ENCODE measurements at places on chromosomes 11 and 22.

- no peak for DNase-seq
Measured at GRCh38 chr11:64916040-64916774, 802 bp downstream of the ATG2A start.

- no peak for DNase-seq
Measured at GRCh38 chr11:88293931-88294330, 43.6 kb downstream of the CTSC start.

DNA sequence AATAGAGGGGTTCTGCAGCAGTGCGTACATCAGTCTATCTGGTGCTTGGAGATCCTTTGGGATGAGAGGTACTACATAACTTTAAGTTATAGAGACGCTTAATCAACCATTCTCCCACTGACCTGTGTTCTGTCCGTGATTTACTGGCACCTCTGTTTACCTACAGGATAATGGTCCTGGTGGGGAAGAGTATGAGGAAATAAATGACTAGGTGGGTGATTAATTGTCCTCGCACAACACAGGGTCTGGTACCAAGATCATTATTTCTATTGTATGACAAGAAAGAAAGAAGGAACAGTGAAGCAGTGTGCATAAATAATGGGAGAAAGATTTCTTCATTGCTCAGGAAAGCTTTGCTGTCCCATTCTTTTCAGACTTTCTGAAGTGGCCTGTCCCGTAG, 32.8 kb upstream of the FJX1 start:
- DNase-seq = no peak

DNA sequence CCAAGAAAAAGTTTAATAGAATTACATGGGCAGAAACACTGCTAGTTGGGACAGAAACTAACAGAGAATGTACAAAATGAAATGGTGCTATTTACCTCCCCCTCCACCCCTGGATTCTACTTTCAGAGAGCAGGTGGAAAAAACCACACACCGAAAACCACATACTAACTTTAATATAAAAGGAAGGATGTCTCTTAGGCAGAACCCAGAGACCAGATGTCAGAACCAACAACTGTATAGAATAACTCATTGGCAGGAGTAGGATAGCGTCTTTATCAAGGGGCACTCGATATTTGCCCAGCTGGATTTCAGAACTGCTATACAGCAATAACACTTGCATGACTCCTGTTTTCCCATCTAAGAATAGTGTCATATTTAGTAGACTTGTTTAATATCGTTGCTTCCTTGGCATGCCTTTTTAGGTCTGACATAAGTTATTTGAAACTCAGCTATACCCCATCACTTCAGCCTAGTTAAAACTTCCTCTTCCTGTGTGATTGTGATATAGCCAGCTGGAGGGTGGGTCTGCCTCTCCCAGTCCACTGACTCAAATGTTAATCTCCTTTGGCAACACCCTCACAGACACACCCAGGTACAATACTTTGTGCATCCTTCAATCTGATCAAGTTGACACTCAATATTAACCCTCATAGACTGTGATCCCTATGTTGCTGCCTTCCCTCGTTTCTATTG, 1.2 kb downstream of the SLC22A25 start:
- DNase-seq = no peak

- no peak for DNase-seq
Measured at GRCh38 chr11:59226396-59226795, 13.7 kb upstream of the MPEG1 start.

GRCh38 chr11:44559207-44559939, 6.1 kb upstream of the CD82 start:
- DNase-seq = no peak

- DNase-seq = no peak
Measured at GRCh38 chr11:132610216-132610615, 922.1 kb downstream of the OPCML start.

GRCh38 chr11:110198031-110198729, 98.2 kb downstream of the RDX start:
- DNase-seq = no peak

DNA sequence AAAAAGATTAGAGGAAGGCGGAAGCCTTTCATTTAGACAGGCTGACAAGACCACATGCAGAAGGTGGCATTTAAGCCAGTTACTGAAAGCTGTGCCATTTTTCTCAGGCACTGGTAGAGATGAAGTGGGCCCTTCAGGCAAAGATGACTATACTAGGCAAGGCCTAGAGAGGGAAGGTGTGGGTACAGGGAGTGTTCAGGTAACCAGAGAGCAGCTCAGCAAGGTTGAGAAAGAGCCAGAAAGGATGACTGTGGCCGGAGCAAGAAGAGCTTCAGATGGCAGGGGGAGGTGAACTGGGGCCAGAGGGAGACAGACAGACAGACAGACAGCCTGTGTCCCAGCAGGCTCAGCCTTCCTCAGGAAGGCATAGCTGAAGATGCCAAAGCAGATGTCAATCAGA, 88.1 kb upstream of the NARS2 start:
- DNase-seq = no peak

DNA sequence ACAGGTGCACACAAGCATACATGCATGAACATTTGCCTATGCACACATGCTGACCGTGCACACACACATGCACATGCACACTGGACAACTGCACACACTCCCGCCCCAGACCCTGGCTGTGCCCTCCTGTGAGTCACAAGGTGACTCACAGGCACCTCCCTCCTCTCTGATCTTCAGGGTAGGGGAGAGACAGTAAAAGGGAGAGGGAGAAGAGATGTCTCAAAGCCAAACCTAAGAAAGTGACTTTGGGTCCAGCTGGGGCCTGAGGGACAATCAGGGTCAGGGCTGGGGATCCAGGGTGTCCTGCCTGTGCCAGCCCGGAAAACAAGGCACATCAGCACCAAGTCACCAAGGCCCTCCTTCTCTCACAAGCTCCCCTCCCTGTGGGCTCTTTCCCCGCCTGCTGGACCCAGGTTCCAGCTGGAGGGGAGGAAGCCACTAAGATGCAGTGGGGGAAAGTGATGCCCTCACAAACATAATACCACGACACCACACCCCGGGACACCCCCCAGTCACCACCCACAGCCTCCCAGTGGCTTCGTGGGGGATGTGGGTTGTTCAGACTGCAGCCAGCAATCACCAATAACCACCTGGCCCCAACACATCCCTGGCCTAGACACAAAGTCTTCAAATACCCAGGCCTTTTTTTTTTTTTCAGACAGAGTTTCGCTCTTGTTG, 39.3 kb downstream of the PDGFB start:
- DNase-seq = no peak

- DNase-seq = no peak
Measured at GRCh38 chr22:22810018-22810427, 77.6 kb upstream of the IGLL5 start.

DNA sequence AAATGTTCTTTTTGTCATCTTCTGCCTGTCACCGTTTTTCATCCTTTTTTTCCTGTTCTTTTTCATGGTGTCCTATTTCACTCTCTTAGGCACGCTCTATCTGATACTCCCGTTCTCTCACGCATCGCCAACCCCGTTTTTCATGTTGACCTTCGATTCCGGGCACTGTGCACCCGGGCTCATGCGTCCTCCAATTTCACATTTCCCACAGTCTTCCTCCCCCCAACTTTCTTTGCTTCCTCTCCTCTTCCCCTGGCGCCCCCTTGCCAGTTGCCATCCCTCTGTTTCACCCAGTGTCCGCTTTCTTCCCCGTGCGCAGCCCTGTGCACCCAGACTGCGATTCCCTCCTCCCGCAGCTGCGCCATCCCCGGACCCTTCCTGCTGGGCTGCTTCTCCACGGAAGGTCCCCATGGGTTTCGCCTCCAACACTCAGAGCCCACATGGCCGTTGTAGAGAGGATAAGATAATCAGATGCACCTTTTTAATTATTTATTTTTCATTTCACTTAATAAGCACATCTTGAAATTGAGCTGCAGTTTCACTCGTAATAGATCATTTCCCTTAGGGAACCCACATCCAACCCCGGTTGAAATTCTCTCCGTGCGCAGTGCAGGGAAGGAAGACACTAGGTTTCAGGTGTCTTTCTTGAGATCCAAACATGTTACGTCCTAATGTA, 791.1 kb downstream of the NTM start:
- no peak for DNase-seq

DNA sequence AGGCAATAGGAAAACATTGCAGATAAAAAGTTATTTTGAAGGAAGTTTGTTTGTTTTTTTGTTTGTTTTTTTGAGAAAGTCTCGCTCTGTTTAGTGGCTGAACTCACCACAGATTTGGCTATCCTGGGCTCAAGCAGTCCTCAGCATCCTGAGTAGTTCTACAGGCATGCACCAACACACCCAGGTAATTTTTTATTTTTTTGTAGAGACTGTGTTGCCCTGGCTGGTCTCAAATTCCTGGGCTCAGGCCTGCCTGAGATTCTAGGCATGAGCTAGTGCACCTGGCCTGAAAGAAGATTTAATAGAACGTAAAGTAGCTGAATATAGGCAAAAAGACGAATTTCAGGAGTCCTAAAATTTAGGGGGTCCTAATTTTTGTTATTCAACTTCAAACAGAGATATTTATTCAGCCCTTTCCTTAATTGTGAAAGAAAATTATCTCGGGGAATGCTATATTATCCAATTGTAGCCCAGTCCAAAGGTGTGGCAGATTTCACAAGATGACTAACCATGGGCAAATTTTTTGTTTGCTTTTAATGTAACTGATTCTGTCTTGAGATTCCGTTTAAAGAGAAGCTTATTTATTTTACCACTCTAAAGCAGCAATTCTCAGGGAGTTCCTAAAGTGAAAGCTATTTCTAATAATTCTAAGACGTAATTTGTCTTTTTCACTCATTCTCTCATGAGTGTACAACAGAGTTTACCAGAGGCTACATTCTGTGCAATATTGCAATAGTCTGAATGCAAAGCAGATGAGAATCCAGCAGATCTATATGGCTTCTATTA, 940 bp downstream of the IL18 start:
- DNase-seq = no peak

DNA sequence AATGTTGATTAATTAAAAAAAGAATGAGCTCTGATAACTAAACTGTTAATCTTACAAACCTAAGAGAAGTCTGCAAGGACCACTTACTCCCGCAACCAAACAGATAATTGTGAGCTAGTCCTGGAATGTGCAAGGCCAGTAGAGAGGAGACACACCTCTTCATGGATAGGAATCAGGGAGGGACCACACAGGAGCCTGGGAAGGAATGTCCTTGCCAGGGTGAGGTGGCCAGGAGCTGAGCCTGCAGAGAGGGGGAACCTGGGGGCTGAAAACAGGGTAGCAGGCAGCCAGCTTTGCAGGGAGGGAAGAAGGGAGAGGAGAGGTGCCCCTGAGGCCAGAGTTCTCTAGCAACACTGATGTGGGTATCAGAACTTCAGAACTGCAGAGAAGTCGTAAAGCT, 9.4 kb upstream of the NLRP10 start:
- DNase-seq = no peak

DNA sequence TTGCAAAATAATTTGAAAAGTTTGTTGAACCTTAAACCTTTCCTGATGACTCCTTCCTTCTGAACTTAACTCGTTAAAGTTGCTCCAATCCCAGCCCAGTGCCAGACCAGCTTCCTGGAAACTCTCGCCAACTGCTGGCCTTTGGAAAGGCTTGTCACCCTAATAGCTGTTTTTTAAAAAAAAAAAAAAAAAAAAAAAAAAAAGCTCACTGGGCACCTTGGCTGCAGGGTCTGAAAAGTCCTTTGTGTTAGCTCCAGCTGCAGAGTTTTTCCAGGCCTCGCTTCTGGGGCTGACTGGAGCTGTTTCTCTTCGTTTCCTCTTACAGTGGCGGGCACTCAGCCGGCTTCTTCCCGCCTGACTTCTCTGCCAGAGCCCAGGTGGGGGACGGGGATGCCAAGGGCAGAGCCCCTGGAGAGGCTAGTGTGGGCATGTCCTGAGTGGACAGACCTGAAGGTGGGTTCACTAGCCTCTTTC, 25.1 kb downstream of the KCNQ1OT1 start:
- no peak for DNase-seq

DNA sequence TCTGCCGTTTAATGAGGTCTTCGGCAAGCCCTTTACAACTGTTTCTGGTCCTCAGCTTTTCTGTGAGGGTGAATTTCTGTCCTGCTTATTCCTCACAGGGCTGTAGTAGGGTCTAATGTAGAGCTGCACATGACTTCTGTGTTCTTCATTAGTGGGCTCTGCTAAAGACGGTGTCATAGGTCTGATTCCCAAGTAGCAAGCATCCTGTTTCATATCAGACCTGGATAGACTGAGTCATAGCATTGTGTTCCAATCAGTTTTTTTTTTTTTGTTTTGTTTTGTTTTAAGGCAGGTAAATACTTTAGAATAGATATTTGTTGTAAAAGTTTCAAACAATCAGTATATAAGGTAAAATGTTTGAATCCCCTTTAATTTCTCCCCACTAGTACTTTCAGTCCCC, 35.4 kb downstream of the BIRC2 start:
- DNase-seq = no peak

DNA sequence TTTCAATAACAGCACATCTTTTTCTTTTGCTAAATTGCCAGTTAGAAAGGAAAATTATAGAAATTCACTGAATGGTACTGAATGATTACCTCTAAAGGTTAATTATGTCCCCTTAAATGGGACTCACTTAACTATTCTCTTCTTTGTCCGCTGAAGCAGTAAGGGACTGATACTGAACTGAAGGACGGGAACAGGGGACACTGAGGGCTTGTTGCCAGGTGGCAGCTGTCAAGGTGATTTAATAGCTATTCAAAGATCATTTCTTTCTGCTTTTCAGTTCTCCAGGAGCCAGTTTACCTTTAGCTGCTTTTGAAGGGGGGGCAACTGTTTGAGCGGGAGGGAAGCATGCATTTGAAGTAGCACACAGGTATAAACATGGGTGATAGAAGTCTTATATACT, 325.4 kb upstream of the CCDC90B start:
- DNase-seq = no peak

DNA sequence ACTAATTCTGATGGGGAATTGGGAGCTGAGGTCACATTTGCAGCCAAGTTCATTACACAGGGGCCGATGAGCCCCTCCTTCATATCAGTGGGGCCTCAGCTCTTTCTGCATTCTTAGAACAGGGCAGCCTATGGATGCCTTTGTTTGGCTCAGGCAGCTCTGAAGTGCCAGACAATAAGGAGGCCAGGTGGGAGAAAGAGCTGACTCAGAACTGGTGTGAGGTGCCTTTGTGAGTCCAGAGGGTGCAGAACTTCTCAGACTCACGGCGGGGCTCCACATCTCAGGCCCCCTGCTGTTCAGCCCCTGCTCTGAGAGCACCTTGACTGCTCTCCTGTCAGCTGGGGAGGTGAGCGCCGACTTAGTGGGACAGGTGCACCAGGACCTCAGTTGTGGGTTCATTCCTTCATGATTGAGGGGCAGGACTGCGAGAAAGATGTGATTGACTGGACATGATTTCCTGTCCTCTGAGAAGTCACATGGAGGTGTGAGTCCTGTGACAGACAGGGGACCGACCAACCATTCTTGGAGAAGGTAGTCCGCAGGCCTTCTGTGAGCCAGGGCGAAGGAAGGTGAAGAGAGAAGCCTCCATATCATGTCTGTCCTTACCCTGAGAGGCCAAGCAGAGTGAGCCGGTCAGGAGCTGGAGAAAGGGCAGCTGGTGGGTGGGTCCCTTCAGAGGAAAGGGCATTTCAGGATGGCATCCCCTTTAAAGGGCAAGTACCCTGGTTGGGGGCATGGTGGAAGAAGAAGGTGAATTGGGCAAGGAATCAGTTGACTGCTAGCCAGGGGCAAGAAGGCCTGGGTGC, 245.0 kb upstream of the TBCEL start:
- no peak for DNase-seq

Data from NCI-H2107 (cell line).